ENCODE measurements at places on chromosomes 12 and 14. TPM values are rescaled to one million over a fixed set of nuclear protein-coding genes. Genes with fewer than 3 reads are reported as not detected.
A peak's percentile ranks its signal among the peaks of the same experiment; 100 is the strongest.

Gene SMCO2
- total RNA-seq, result not detected

Gene CMA1
- not detected for total RNA-seq

- no peak for DNase-seq
- H3K4me3 ChIP-seq, result no peak overlapping the region
- no peak overlapping the region for H3K27ac ChIP-seq
- H3K4me1 ChIP-seq, result peaks cover 6% of the 10 kb centered on the region
- H3K27me3 ChIP-seq, result no peaks in the 10 kb centered on the region
- H3K36me3 ChIP-seq, result no peaks in the 10 kb centered on the region
These were observed 1206.5 kb upstream of the FLRT2 start for GRCh38 chr14:84323450-84323849.

Gene PRH2
- not detected for total RNA-seq

GRCh38 chr12:69910694-69911093, 85.7 kb downstream of the MYRFL start:
- H3K4me3 ChIP-seq, result no peak overlapping the region
- H3K36me3 ChIP-seq, result peaks cover 5% of the 10 kb centered on the region
- peaks cover 8% of the 10 kb centered on the region for H3K4me1 ChIP-seq
- no peak overlapping the region for H3K27ac ChIP-seq

GRCh38 chr14:78341827-78342389, 171.7 kb downstream of the NRXN3 start:
- H3K36me3 ChIP-seq, result no peaks in the 10 kb centered on the region
- no peak overlapping the region for H3K27ac ChIP-seq
- no peak overlapping the region for H3K4me3 ChIP-seq

DNA sequence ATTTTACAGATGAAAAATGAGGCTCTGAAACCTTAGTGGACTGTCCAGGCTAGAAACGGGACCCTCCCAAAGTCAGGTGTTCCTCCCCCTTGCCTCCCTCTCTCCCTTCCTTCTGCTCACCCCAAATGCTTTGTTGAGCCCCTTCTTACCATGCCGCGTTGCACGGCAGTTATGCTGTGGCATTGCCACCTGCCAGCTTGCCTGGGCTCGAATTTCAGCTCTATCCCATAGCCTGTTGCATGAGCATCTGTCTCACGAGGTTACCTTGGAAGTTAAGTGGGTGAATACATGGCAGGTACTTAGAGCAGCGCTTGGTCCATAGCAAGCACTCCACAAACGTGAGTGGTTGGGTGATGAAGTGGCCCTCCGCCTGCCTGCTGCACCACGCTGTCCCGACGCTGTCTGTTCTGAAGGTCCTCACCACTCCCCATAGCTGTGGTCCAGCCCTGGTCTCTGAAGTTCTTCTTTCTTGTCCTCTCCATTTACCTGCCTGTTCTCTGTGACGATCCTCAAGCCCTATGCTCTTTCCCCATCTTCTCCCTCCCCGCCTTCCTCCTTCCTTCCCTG, 269.9 kb downstream of the CACNA1C start:
- H3K36me3 ChIP-seq, result peaks cover 4% of the 10 kb centered on the region
- DNase-seq, result no peak
- peaks cover 80% of the 10 kb centered on the region for H3K4me1 ChIP-seq
- H3K27me3 ChIP-seq, result no peaks in the 10 kb centered on the region
- H3K27ac ChIP-seq, result peak overlapping the region; percentile 61

Gene LUM
- 834 TPM for total RNA-seq

- no peak for DNase-seq
- H3K27ac ChIP-seq, result no peak overlapping the region
- no peaks in the 10 kb centered on the region for H3K36me3 ChIP-seq
- H3K4me1 ChIP-seq, result peaks cover 13% of the 10 kb centered on the region
- H3K27me3 ChIP-seq, result no peaks in the 10 kb centered on the region
These were observed 7.5 kb upstream of the WSB2 start for GRCh38 chr12:118068445-118068844.

DNA sequence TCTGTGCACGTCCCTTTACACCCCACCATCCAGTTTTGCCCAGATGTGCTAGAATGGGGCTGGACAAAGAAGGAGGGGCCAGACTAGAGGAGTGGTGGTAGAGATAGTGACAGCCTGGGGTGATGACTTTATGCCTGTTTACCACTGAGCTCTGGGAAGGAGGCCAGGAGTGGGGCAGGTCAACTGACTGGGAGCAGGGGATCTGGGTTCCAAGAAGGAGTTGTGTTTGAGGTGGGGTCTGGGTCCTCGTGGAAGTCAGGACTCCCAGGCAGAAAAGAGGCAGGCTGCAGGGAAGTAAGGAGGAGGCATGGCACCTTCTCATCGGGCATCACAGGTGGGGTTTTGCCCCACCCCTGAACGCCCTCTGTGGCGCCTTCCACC, 315 bp downstream of the LTB4R2 start:
- H3K36me3 ChIP-seq, result peaks cover 12% of the 10 kb centered on the region
- H3K27me3 ChIP-seq, result no peaks in the 10 kb centered on the region
- H3K4me3 ChIP-seq, result no peak overlapping the region

- no peaks in the 10 kb centered on the region for H3K27me3 ChIP-seq
- no peaks in the 10 kb centered on the region for H3K4me1 ChIP-seq
- H3K36me3 ChIP-seq, result no peaks in the 10 kb centered on the region
- no peak overlapping the region for H3K27ac ChIP-seq
These were observed 925.9 kb downstream of the GALC start for GRCh38 chr14:87067061-87067460.

Gene AICDA
- total RNA-seq, result not detected

GRCh38 chr14:22898302-22899090, 15.5 kb downstream of the REM2 start:
- H3K27me3 ChIP-seq, result no peaks in the 10 kb centered on the region
- no peak for DNase-seq
- H3K27ac ChIP-seq, result peak overlapping the region; percentile 88
- peaks cover 16% of the 10 kb centered on the region for H3K36me3 ChIP-seq
- peaks cover 20% of the 10 kb centered on the region for H3K4me1 ChIP-seq
- no peak overlapping the region for H3K4me3 ChIP-seq

DNA sequence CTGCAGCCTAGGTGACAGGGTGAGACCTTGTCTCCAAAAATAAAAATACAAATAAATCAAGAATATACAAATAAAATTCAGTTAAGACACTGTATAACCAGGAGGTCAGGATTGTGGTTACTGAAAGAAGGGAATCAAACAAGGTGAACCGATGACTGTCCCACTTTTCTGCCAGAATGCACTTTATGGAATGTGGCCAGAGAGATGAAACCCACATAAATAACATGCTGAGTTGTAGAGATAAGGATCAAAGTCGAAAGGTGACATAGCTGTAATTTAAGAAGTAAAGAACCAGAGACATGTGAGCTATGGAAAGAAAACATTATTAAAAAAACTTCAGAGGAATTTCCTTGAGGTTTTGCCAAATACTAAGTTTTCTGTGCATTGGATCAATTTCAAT, 1098.2 kb upstream of the USP15 start:
- H3K36me3 ChIP-seq, result no peaks in the 10 kb centered on the region
- H3K27ac ChIP-seq, result no peak overlapping the region
- no peaks in the 10 kb centered on the region for H3K4me1 ChIP-seq
- no peak for DNase-seq
- H3K27me3 ChIP-seq, result peaks cover 2% of the 10 kb centered on the region

GRCh38 chr12:121628536-121628935, 2.2 kb downstream of the ORAI1 start:
- DNase-seq, result no peak
- no peaks in the 10 kb centered on the region for H3K27me3 ChIP-seq
- H3K27ac ChIP-seq, result no peak overlapping the region
- H3K4me3 ChIP-seq, result peak overlapping the region; percentile 22
- H3K36me3 ChIP-seq, result no peaks in the 10 kb centered on the region
- H3K4me1 ChIP-seq, result peaks cover 24% of the 10 kb centered on the region

DNA sequence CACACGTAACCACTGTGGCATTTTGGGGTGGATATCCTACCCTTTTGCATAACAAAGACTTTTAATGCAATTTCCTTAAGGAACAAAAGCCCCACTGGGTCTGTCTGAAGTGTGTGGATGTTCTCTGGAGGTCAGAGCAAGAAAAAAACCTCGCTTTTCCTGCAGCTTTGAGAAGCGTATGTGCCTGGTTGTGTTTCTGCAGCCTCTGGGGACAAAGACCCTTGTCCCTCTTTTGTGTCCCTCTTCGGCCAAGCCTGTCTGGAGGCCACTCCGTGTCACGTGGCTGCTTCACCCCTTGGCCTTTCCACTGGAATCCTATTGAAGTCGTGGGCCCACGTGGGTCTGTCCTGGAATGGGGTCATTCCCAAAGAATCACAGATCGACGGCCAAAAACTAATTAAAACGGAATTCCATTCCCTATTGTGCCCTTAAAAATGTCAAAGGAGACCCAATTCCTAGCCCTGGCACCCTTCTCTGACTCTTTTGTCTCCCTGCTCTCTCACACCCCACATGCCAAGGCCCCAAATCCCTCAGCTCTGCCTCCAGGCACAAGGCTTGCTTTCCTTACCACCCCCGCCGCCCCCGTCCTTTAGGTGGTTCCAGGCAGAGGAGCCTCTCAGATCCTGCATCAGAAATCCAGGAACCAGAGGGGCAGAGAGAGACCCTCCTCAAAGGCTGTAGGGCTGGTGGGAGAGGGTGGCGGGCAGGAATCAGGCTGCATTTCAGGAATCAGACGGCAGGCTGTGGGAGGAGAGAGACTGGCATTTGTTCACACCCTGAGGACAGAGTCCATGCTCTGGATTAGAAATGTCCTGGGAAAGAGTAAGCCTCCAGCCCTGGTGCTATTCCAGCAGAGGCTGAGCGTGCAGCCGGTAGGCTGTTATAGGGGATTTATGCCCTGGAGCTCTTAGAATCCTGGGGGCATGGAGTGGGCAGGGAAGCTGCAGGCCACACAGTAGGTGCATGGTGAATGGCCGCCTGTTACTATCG, 12.6 kb upstream of the CYP46A1 start:
- peaks cover 4% of the 10 kb centered on the region for H3K36me3 ChIP-seq
- H3K4me3 ChIP-seq, result no peak overlapping the region
- no peak overlapping the region for H3K27ac ChIP-seq
- DNase-seq, result peak; percentile 39

Gene PTPRO
- total RNA-seq, result 3.9 TPM

Gene GPRC5A
- 13.1 TPM for total RNA-seq

DNA sequence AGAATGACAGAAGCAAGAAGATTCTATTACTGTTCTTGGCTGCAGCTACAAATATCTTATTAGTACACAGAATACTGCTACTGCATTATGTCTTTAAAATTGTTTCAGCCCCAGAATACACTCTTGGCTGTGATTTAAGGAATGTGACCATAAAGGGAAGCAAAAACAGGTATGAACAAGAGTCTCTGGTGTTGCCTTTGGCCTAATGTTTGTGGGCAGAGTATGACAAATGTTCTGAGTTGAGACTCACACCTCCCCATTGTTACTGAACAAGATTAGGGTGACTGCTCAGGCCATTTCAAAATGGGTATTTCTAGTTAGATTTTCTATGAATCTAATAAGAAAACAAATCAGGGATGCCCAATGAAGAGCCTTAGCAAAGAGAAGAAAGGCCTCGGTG, 28.5 kb downstream of the TTC6 start:
- no peak overlapping the region for H3K27ac ChIP-seq
- no peaks in the 10 kb centered on the region for H3K36me3 ChIP-seq

Gene WIF1
- total RNA-seq, result not detected

Gene IFT43
- total RNA-seq, result 28.2 TPM

DNA sequence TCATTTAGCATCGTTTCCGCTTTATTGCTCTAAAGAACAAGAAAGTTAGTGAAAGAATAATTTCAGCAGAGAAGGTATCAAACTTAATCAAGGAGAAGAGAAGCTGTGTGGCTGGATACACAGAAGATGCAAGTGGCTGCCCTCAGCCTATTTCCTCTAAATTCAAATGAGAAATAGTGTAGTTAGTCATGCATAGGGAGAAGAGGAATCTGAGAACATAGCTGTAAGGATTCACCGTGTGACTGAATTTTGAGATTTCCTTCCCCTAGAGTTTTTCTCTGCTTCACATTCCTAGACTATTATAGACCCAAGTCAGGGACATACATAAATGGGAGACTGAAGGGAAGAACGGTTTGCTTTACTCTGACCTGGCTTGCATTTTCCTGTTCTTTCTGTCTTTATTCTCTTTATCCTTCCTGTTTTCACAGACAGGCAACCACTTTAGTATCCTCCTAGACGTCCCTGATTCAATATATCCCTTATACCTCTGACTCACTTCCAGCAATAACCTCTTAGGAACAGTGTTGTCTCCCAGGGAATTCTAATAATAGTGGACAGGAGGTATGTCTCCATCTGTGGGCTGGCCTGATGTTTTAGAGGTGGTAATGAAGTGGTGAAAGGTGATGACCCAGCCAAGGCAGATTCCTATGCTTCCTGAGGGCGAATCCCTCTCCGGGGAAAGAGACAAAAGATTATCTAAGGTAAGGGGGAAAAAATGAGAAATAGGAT, 7.0 kb downstream of the RNASE10 start:
- H3K27me3 ChIP-seq, result peaks cover 17% of the 10 kb centered on the region
- H3K27ac ChIP-seq, result no peak overlapping the region
- no peak for DNase-seq
- H3K36me3 ChIP-seq, result no peaks in the 10 kb centered on the region

DNA sequence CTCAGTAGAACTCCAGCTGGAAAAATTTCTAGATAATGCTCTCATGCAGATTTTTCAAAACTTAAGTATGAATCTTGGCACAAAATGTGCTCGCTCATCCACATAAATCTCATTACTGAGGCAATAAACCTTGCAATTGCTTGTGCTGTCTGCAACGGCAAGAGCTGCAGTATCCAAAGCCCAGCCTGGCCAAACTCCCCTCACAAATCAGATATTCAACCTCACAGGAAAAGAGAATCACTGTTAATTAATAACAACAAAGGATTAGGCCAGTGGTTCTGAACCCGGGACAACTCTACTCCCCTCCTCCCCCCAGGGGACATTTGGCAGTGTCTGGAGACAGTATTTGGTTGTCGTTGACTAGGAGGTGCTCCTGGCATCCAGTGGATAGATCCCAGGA, 19.2 kb upstream of the CORO1C start:
- peaks cover 1% of the 10 kb centered on the region for H3K36me3 ChIP-seq
- H3K27me3 ChIP-seq, result no peaks in the 10 kb centered on the region
- no peak overlapping the region for H3K4me3 ChIP-seq
- no peak for DNase-seq

Gene COA8
- total RNA-seq, result 39.1 TPM

GRCh38 chr14:34997762-34998161, 15.0 kb downstream of the SRP54 start:
- no peaks in the 10 kb centered on the region for H3K27me3 ChIP-seq
- no peak overlapping the region for H3K4me3 ChIP-seq
- peaks cover 4% of the 10 kb centered on the region for H3K36me3 ChIP-seq

GRCh38 chr12:100267603-100268281, 765 bp downstream of the SCYL2 start:
- peaks cover 39% of the 10 kb centered on the region for H3K4me1 ChIP-seq
- no peak for DNase-seq
- H3K27me3 ChIP-seq, result no peaks in the 10 kb centered on the region
- H3K4me3 ChIP-seq, result peak overlapping the region; percentile 99

DNA sequence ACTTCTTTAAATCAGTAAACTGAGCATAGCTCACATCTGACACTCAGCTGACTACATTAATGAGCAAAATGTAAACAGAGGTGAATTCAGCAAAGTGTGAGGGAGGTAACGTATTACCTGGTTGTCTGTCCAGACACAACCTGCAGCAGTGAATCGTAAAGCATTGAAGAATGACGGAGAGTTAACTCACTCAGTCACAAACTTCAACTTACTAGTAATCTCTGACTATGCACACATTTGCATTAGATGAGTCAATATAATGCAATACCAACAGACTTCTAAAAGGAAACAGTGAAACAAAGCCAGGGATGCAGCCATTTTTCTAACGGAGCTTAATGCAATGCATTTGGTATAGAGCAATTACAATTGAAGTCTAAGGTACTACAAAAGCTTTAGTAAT, 40.0 kb downstream of the STX2 start:
- no peak for DNase-seq
- H3K27ac ChIP-seq, result no peak overlapping the region
- no peak overlapping the region for H3K4me3 ChIP-seq
- H3K36me3 ChIP-seq, result peaks cover 39% of the 10 kb centered on the region
